ENCODE measurements at places on chromosomes 1 and 21. TPM values are rescaled to one million over a fixed set of nuclear protein-coding genes. Genes with fewer than 3 reads are reported as not detected.

Gene SPATA21
- total RNA-seq = not detected

Gene NHLH1
- under 0.01 TPM for total RNA-seq

Gene PEAR1
- 5.5 TPM for total RNA-seq

Gene SYT2
- under 0.01 TPM for total RNA-seq

Gene CHODL
- not detected for total RNA-seq

Gene LCE2C
- not detected for total RNA-seq

Gene TMPRSS3
- total RNA-seq = not detected

Gene KRTCAP2
- 96.1 TPM for total RNA-seq

Gene OLIG1
- not detected for total RNA-seq

Gene PTPRU
- total RNA-seq = 12.5 TPM

Gene OR6N1
- not detected for total RNA-seq

Gene OR10J1
- total RNA-seq = not detected

Gene ILDR2
- total RNA-seq = 0.11 TPM

Gene TEDDM1
- not detected for total RNA-seq

Gene ACOT7
- total RNA-seq = 25.9 TPM

Gene PHF13
- total RNA-seq = 15.9 TPM

Gene SLC30A10
- not detected for total RNA-seq

Gene SPRR3
- not detected for total RNA-seq

Gene RGS7
- total RNA-seq = not detected

Gene RHOU
- 25.9 TPM for total RNA-seq

Gene RWDD3
- 15.4 TPM for total RNA-seq

Gene TMPRSS15
- not detected for total RNA-seq

Gene ACTL8
- 0.11 TPM for total RNA-seq

Gene RBM11
- 0.13 TPM for total RNA-seq

Gene IL6R
- 6.3 TPM for total RNA-seq

Gene LCE1C
- not detected for total RNA-seq

Gene CFHR3
- 0.11 TPM for total RNA-seq

Gene LRRN2
- 0.65 TPM for total RNA-seq

Gene NUF2
- 7.6 TPM for total RNA-seq

Gene ERG
- total RNA-seq = 102 TPM

Gene NKAIN1
- 0.32 TPM for total RNA-seq

Gene CD244
- total RNA-seq = not detected

Gene EXTL1
- 0.26 TPM for total RNA-seq

Gene G0S2
- 10.1 TPM for total RNA-seq

Gene FABP3
- total RNA-seq = 32.3 TPM

Gene LRRC71
- not detected for total RNA-seq

Gene NTMT2
- not detected for total RNA-seq

Gene ZMYND12
- total RNA-seq = 2.2 TPM

Gene IGSF5
- 0.32 TPM for total RNA-seq

Measured in articular chondrocyte of knee joint (primary cell).